RWPE2 (cell line): ENCODE measurements at places on chromosomes 5 and 9.

- DNase-seq: no peak
These were observed 2.3 kb downstream of the DENND4C start for GRCh38 chr9:19232823-19233194.

- DNase-seq: no peak
These were observed 124.2 kb upstream of the TNPO1 start for GRCh38 chr5:72692231-72692637.

DNA sequence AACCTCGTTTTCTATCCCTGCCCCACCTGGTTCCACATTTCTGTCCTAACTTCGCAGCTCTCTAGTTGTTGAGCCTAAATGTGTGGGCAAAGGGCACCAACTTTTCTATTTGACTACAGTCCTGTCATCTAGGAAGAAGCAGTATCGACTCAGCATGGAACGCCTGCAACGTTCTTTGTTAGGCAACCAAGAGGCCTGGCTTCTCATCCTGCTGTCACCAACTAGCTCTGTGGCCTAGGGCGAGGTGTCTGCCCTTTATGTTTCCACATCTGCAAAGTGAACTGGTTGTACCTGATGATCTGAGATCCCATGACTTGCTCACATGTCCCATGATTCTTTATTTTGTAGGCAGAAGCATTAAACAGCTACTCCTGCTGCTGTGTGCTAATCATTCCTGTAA, 248.9 kb downstream of the ADAMTSL1 start:
- DNase-seq: no peak

- DNase-seq: no peak
These were observed 414.2 kb upstream of the WWC1 start for GRCh38 chr5:167877114-167877722.
